ENCODE measurements at places on chromosomes 2 and 18.

DNA sequence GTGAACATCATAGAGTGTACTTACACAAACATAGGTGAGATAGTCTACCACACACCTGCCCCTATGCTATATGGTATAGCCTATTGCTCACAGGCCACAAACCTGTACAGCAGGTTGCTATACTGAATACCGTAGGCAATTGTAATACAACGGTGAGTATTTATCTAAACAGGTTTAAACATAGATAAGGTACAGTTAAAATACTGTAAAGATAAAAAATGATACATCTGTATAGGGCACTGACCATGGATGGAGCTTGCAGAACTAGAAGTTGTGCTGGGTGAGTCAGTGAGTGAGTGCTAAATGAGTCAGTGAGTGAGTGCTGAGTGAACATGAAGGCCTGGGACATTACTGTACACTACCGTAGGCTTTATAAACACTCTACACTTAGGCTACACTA lies 267.0 kb upstream of the HS6ST1 start:
- DNase-seq, result no peak

- DNase-seq, result no peak
These were observed 33.6 kb downstream of the GLI2 start for GRCh38 chr2:120769076-120769786.

DNA sequence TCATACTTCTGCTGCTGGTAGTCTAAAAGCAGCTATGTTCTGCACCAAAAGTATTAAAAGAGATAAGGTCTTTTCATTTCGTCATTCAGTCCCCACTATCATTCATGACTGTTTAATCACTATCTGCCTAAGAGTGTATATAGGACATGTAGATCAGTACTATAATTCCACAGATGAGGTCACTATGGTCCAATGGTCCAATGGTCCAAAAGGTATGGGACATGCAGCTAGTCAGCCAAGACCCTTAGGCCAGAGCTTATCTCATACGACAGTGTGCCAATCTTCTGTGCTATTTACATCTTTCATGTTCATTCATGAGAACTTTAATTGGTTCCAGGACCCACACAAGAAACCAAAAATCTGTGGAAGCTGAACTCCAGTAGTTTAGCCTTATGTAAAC lies 42.6 kb upstream of the SDC1 start:
- no peak for DNase-seq

DNA sequence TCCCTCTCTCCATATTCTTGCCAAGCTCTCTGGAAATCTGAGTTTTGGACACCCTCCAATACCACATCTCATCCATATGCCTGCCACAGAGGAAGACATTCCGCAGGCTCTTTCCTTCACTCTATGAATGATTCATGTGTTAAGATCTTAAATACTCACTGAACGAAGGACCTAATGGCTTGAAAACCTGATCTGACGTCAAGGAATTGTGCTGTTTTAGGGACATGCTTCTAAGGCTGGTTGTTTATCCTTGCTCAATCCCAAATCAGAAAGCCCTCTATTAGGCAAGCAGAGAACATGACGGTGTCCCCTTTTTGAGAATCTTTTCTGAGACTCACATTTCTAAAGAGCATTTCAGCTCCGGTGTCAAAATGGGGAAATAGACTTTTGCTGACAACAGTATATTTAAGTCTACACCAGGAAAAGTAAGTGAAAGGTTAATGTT lies 83.7 kb upstream of the GALNT5 start:
- peak; percentile 98 for DNase-seq

DNA sequence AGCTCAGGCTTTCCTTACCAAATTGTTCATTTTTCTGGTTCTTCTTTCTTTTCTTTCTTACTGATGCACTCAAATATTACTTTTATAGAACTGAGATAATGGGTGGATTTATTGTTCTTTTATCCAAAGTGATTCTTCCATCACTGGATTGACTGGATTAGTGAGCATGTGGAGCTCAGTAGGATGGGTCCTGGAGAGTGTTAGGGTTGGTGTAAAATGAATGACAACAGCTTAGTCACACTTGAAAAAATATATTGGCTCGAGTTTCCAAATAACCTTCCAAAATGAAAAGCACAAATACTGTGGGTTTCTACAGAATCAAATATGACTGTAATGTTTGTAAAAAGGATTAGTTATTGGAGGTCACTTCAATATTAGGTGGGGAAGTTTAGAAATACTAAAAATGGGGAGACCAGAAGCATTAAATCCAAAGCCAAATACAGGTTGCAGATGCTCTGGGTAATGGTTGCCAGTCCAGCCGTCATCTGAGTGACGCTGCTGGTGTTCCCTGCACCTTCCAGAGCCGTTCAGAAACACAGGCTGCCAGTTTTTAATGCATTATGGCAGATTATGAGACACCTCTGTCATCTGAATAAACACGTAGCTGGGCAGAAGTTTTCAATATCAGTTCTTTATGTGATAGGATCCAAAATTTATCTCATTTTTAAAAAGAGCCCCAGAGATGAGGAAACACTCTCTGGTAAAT lies 294.8 kb upstream of the NRP2 start:
- DNase-seq, result no peak

GRCh38 chr2:127373362-127374083 lies 14.3 kb downstream of the MAP3K2 start:
- DNase-seq, result no peak

DNA sequence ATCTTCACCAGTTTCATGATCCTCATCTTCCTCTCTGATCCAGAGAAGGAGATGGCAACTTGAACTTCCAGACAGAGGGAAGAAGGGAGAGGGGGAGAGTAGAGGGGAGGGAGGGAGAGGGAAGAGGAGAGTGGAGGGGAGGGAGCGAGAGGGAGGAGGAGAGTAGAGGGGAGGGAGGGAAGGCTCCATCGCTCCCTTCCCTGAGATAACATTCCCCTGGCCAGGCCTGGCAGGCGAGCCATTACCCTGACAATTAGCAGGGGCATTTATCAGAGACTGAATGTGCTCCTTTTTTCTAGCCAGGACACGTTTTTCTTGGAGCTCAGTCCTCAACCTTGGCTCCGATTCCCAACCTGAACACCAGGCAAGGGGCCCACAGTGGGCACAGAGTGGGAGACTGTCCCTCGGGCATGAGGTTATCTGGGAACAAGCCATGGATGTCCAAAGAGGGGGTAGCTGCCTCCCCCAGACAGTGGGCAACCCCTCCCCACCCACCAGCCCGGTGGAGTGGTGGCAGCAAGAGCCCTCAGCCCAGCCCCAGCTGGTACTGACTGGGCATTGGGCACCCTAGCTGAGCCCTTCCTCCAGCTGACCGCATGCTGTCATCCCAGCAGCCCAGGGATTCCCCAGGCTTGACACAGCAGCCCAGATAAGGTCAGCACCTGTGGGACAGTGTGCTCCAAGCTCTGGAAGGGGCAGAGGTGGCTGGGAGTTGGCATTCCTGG lies 81.8 kb downstream of the TNS1 start:
- no peak for DNase-seq

GRCh38 chr18:65792456-65793074 lies 41.8 kb downstream of the CDH7 start:
- no peak for DNase-seq

GRCh38 chr2:179130560-179130959 lies 80.6 kb upstream of the CCDC141 start:
- DNase-seq, result no peak

GRCh38 chr2:1209246-1209645 lies 204.0 kb upstream of the TPO start:
- DNase-seq, result no peak

- peak; percentile 44 for DNase-seq
These were observed 137.7 kb downstream of the TANC1 start for GRCh38 chr2:159106109-159106508.

- DNase-seq, result no peak
These were observed 18.4 kb downstream of the HS1BP3 start for GRCh38 chr2:20632446-20632990.

GRCh38 chr2:239225871-239226561 lies 174.8 kb downstream of the HDAC4 start:
- DNase-seq, result peak; percentile 81

GRCh38 chr2:37892436-37893114 lies 32.5 kb upstream of the RMDN2 start:
- DNase-seq, result no peak

DNA sequence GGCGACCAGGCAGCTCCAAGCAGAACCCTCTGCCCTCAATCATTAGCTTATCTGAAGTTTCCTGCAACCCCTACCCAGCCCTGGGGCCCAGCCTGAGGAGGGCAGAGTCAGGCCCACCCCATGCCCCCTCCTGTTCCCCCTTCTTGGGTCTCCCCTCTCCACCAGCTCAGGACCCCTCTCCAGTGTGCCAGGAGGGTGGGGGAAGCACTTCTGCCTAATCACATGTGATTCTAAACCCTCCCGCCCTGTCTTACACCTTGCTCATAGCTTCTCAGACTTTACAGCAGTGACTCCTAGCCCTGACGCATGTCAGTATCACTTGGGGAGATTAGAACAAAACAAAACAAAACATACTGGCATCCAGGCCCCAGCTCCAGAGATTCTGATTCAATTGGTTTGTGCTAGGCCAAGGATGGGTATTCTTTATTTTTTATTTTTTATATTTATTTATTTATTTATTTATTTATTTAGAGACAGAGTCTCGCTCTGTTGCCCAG lies 42.5 kb upstream of the ASAP2 start:
- DNase-seq, result no peak

- DNase-seq, result no peak
These were observed 137.0 kb downstream of the RND3 start for GRCh38 chr2:150350500-150350899.

DNA sequence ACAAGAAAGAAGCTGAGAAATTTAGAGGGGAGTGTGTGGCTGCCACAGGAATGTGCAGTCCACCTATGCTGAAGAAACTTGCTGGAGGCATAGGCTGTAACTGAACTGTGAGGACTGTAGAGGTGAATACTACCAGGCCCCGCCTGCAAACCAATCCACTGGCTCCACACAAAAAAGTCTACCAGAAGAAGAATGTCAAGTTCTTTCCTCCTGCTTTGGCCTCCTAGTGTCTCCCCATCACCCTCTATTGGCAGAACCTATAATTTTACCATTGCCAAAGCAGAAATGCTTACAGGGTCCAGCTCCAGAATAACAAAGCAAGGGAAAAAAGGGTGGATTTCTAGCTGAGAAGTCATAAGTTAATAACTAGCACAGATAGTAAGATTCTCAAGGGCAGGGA lies 5.9 kb upstream of the ATP5MC3 start:
- no peak for DNase-seq
